ENCODE measurements at places on chromosomes 1 and 21. TPM values are rescaled to one million over a fixed set of nuclear protein-coding genes. Genes with fewer than 3 reads are reported as not detected.

The NR5A2 gene
- 1.9 TPM for total RNA-seq

The ASCL5 gene
- total RNA-seq = not detected

The C1orf141 gene
- total RNA-seq = not detected

The CFHR3 gene
- total RNA-seq = not detected

The PLEKHN1 gene
- not detected for total RNA-seq

The STMN1 gene
- total RNA-seq = 35.5 TPM

The ADSS2 gene
- 27.3 TPM for total RNA-seq

The ZSCAN20 gene
- 5.8 TPM for total RNA-seq

The ADGRB2 gene
- total RNA-seq = 1.4 TPM

All from sigmoid colon (tissue), 7 donors.